Posterior cingulate gyrus (tissue), 11 donors: ENCODE measurements at places on chromosomes 16 and 17.

- peak; percentile 64 for DNase-seq
These were observed 8.1 kb upstream of the FLYWCH2 start for GRCh38 chr16:2874912-2875362.

DNA sequence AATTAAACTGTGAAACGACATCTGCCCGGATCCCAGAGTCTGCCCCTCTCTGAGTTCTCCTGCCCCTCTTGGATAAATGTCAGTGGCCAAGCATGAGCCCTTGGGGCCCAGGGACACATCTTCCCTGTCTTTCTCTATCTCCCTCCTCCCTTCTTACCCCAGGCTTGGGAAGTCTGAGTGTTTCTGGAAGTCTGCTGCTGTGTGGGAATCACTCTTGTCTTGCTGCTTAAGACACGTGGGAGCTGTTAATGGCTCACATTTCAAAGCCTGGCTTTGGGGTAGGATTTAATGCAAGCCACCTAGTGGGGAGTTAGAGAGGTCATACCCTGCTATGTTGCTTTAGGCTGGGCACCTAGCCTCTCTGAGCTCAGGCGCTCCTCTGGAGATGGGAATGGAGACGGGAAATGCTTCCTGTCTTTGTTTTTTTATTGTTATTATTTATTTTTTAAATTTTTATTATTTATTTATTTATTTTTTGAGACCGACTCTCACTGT is 218.5 kb upstream of the CIBAR2 start:
- DNase-seq: no peak

- DNase-seq: no peak
These were observed 17.6 kb upstream of the SBK1 start for GRCh38 chr16:28274676-28275075.

- DNase-seq: no peak
These were observed 37.2 kb downstream of the SKAP1 start for GRCh38 chr17:48392857-48393256.

DNA sequence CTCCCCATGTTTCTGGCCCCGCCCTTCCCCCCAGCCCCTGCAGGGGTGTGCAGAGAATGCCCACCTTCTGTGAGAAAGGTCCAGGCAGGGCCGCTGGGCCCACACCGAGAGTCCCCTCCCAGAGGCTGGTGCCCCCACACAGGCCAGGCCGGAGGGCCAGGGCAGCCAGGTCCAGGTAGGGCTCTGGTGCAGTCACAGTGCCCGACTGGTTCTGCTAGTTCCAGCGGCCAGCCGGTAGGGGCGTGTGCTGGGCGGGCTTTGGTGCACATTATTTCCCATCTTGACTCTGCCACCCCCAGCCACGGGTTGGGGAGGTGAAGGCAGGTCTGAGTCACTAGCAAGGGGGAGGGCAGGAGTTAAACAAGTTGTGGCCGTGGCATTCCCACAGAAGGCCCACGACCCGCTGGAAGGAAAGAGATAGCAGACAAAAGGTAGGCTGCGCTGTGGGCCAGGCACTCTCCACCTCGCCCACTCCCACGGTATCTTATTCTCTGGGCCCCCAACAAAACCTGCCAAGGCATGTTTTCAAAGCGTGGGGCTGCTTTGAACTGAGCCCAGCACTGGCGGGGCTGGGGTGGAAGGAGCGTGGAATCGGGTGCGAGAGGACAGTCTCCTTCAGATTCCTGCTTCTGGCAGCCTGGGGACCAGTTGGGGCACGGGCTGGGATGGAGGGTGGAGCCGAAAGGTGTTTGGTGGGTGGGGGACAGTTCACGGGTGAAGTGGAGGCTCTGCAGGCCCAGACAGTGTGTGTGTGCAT is 1.9 kb downstream of the EPN3 start:
- no peak for DNase-seq

DNA sequence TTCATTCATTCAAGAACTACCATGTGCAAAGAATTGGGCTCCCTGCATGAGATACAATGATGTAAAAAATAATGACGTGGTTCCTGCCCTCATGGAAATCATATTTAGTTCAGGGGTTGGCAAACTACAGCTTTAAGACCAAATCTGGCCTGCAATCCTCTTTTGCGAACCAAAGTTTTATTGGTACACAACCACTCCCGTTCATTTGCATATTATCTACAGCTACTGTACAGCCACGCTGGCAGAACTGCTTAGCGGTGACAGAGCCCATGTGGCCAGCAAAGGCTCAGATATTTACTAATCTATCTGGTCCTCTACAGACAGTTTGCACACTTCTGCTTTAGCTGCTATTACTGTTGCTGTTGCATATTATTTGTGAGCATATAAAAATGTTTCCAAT is 167.7 kb downstream of the XYLT1 start:
- DNase-seq: no peak

- DNase-seq: no peak
These were observed 16.7 kb downstream of the C17orf100 start for GRCh38 chr17:6668219-6668618.

- no peak for DNase-seq
These were observed 3.7 kb upstream of the STAT5A start for GRCh38 chr17:42284566-42284965.

DNA sequence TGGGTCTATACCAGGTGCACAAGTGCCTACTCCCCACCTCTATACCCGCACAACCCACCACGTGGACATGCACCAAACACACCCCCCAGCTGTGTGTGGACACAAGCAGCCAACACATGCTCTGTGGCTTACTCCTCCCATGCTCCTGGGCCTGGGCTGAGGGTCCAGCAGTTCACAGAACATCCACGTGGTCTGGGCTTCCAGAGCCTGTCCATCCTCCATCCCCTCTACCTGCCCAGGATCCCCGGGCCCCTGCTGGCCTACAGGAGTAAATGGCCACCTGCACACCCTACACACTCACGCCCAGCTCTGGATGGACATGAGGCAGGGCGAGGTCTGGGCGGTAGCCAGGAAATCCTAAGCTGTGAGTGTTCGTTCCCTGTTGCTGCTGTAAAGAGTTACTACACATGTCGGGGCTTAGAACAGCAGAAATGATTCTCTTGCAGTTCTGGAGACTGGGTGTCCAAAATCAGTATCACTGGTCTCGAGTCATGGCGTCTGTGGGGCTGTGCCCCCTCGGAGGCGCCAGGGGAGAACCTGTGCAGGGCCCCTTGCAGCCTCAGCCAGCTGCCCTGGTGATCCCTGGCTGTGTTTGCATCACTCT is 15.0 kb upstream of the RAI1 start:
- no peak for DNase-seq

- no peak for DNase-seq
These were observed 1.1 kb downstream of the RAI1 start for GRCh38 chr17:17682293-17682736.

DNA sequence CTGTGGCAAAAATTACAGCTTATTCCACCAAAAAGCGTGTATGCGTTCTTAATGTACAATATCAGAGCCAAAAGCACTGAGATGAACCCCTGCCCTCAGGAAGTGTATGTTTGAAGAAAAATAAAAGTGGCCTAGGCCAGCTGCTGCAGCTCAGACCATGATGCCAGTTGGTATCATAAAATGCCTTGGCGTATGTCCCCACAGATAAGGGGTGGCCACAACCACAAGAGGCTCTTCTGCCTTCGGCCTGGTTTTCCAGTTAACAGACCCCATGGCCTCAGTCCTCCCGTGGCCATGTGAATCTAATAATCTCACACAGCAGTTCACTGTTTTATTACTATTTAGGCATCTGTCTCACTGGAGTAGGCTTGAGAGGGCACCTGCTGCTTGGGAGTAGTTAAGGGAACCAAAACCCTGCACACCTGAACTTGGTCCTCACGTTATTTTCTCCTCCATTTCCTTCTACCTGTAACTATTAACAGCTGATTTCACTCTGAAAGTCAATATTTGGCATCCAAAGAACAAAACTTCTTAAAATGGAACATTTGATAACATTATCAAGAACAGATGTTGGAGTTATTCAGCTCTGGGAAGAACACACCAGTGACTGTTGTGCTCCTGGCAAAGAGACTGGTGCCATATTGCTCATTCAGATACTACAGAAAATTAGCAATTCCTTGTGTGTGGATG is 34.8 kb upstream of the ERN1 start:
- DNase-seq: no peak

DNA sequence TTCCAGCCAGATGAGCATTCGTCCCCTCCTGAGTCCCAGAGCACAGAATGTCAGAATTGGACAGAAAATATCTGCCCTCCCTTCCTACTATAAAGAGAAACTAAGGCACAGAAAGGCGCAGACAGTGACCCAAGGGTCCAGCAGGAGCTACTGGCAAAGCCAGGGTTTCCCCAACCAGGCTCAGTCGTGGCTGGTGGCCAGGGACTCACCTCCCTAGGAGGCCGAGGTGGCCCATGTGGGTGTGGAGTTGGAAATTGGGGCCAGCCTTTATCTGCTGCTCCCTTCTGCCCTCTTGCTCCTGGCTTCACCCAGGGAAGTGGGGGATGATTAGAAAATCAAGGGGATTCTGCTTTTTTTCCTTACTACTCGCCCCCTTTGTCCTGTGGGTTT is 1.1 kb downstream of the DRC7 start:
- DNase-seq: no peak

- DNase-seq: peak; percentile 30
These were observed 38.2 kb downstream of the PSME3IP1 start for GRCh38 chr16:57147381-57148221.

- DNase-seq: peak; percentile 59
These were observed at the start of gene GJC1 for GRCh38 chr17:44829523-44830358. GJC1 (minus strand) TSS chr17:44830287; CDS start chr17:44805817, 24,470 bp downstream.

- DNase-seq: no peak
These were observed 108.5 kb downstream of the TMEM114 start for GRCh38 chr16:8481810-8482209.

DNA sequence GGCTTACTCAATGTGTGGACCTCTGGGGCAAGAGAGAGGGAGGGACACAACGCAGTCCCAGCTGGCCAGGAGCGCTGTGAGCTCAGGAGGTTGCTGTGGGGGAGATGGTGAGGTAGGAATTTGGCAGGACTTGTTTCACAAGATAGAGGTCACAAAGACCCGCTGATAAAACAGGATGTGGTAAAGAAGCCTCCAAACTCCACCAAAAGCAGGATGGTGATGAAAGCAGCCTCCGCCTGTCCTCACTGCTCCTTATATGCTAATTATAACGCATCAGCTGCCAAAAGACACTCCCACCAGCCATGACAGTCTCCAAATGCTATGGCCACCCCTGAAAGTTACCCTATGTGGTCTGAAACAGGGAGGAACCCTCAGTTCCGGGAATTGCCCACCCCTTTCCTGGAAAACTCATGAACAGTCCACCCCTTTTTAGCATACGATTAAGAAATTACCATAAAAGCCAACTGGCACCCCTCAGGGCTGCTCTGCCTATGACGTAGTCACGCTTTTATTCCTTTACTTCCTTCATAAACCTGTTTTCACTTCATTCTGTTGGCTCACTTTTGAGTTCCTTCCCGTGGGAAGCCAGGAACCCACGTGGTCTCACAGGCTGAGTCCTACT is 5.3 kb upstream of the EIF4A3 start:
- DNase-seq: no peak

- DNase-seq: no peak
These were observed 10.4 kb downstream of the ERAL1 start for GRCh38 chr17:28864991-28865849.

GRCh38 chr17:72515291-72516065 is 394.7 kb downstream of the SOX9 start:
- no peak for DNase-seq

DNA sequence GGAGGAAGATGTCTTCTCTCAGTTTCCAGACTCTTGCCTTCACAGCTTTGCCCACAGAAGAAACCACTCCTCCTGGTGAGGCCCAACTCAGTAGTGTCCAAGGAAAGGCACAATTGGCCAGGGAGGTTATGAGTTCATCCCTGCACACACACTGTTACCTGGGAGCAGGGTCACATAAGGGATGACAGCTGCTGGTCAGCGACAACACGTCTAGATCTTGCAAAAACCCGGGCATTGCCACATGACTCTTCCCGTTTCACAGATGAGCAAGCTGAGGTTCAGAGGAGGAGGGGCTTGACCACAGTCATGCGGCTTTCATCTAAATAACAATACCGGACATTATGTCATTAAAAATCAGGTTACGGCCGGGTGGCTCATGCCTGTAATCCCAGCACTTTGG is 186.0 kb downstream of the COPRS start:
- DNase-seq: no peak

- no peak for DNase-seq
These were observed 237 bp downstream of the C1QL1 start for GRCh38 chr17:44967907-44968224.

DNA sequence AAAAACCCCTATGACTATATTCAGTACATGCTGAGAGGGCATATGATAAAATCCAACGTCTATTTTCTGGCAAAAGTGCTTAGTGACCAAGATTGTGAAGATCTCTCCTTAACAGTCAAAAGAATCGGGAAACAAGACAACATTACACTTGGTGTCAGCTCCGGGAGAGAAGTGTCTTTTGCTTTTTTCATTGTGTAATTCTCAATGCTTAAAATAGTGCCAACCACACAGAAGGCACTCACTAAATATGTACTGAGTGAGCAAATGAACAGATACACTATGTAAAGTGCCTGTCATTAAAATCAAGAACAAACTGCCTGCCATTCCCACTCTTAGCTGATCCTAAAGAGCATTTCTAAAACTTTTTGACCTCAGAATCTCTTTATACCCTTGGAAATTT is 34.1 kb downstream of the VPS53 start:
- DNase-seq: no peak

DNA sequence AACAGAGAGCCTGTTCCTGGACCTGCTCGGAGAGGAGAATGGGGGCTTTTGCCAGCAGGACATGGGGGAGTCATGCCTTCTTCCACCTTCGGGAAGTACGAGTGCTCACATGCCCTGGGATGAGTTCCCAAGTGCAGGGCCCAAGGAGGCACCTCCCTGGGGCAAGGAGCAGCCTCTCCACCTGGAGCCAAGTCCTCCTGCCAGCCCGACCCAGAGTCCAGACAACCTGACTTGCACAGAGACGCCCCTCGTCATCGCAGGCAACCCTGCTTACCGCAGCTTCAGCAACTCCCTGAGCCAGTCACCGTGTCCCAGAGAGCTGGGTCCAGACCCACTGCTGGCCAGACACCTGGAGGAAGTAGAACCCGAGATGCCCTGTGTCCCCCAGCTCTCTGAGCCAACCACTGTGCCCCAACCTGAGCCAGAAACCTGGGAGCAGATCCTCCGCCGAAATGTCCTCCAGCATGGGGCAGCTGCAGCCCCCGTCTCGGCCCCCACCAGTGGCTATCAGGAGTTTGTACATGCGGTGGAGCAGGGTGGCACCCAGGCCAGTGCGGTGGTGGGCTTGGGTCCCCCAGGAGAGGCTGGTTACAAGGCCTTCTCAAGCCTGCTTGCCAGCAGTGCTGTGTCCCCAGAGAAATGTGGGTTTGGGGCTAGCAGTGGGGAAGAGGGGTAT is 39.3 kb upstream of the IL21R start:
- DNase-seq: no peak

GRCh38 chr17:8430966-8431365 is 4.7 kb upstream of the NDEL1 start:
- DNase-seq: no peak

DNA sequence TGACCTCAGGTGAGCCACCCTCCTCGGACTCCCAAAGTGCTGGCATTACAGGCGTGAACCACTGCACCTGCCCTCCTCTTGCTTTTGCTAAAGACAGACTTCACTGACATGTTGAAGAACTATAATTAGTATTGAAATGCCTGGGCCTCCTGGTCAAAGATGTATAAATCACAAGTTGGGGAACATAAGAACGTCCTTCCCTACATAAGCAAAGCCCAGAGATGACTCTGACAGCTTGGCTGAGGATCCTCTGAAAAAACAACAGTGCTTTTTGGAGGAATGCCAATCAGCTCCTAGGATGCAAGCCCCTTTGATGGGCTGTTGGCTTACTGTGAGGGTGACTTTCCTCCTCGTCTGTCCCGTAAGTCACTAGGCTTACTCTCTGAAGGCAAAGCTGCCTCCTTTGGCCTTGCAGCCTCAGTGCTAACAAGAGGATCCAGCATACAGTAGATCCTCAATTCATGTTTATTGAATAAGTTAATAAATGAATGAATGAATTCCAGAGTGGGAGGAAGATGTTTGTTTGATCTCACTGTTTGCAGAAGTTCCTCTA is 6.3 kb downstream of the APOH start:
- DNase-seq: no peak
